Stimulated activated CD4-positive, alpha-beta T cell treated with anti-CD3 and anti-CD28 coated beads, Interleukin-4, amount 100 ng/mL, for 48 hours (primary cell): ENCODE measurements at places on chromosomes 5 and 9.
A peak's percentile ranks its signal among the peaks of the same experiment; 100 is the strongest.

DNA sequence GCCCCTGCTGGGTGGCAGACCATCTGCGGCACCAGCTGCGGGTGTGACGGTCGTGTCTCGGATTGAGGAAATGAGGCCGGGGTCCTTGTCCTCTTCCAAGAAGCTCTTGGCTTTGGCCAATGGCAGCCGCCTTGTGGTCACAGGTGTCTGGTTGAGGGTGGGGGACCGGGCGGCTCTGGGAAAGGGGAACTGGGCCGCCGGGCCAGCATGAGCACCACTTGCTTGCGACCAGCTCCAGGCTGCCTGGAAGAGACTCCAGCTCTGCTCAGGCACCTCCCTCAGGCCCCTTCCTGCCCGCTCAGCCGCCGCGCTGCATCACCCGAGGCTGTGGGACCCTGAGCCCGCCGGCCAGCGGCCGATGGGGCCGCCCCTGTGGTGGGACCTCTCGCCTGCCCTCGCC lies 59.7 kb downstream of the RXRA start:
- DNase-seq, result no peak

GRCh38 chr9:114774524-114774923 lies 31.3 kb downstream of the TNFSF15 start:
- DNase-seq, result no peak

DNA sequence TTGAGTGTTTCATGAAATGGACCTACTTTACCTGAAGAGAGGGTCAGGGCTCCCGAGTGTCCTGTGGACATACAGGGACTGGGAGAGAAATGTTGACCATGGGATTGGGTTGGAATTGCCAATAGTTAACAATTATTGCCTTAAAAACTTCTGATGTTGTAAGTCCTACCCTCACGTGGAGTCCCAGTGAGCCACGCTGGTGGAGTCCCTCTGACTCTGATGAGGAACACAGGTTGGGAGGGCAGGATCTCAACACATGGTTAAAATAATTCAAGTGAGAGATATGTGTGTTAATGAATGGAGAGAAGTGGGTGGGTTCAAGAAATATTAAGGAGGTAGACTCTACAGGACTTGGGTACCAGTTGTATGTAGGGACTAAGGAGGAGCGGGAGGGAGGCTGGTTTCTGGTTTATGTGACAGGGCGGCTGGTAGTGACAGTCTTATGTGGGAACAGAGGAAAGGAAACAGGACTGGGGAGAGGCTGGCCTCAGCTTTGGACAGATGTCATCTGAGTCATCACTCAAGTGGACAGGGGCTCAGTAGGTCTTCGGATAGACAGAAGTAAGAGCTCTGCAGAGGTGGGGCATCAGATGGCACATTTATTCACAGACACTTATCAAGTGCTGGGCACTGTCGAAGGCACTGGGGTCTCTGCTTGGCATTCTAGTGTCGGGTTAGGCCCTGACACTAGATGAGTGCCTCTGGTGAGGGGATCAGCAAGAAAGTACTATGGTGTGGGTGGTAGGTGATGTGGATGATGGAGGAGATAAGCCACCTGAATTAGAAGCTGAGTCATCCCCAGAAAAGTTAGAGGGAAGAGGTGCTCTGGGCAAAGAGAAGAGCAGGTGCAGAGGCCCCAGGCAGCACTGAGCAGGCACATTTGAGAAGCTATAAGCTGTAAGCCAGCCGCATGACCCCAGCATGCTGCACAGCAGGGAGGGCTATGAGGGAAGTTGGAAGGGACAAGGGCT lies 27.2 kb downstream of the MAML1 start:
- DNase-seq, result peak; percentile 3

- no peak for DNase-seq
Observed at GRCh38 chr9:19087106-19088000, 15.4 kb downstream of the HAUS6 start.

DNA sequence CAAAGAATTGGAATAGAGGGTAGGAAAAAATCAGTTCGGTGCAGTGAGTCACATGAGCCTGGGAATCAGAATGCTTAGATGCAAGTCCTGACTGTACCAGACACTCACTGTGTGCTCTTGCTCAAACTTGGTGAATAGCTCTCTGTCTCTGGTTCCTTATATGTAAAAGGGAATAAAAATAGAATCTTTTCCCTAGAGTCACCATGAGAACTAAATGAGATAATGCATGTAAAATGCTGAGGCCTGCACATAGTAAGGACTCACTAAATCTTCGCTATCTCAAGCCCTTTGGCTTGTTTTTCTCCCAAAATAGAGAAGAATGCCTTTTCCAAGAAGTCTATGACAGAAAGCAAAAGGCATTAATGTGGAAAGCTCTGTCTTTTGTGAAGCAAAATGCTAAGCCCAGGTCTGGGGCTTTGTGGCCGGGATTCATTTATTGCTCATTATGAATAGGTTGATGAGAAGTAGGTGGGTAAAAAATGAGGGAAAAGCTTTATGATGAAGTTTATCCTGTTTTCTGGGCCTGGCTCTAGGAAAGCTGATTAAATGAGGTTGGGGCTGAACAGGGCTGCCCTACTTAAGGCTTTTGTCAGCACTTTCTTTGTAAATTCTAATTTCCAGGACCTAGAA lies 483.3 kb downstream of the DMAC1 start:
- no peak for DNase-seq

GRCh38 chr9:101220341-101220740 lies 164.5 kb downstream of the BAAT start:
- no peak for DNase-seq

- no peak for DNase-seq
Observed at GRCh38 chr5:178337334-178337741, 104.7 kb upstream of the PHYKPL start.
